Esophagus squamous epithelium (tissue), 5 donors: ENCODE measurements at places on chromosomes 2 and 18. TPM values are rescaled to one million over a fixed set of nuclear protein-coding genes. Genes with fewer than 3 reads are reported as not detected.

CHST10 gene
- 0.53 TPM for total RNA-seq

CAVIN2 gene
- 20.5 TPM for total RNA-seq

DSC1 gene
- 0.49 TPM for total RNA-seq

HOXD1 gene
- total RNA-seq, result not detected

UGT1A4 gene
- 7.4 TPM for total RNA-seq
